T-helper 1 cell (primary cell): ENCODE measurements at places on chromosomes 1 and 21.

- no peak for DNase-seq
These were observed 485.3 kb upstream of the PTBP2 start for GRCh38 chr1:96236156-96236739.

- no peak for DNase-seq
These were observed 60.4 kb downstream of the UBE2U start for GRCh38 chr1:64263856-64264255.

DNA sequence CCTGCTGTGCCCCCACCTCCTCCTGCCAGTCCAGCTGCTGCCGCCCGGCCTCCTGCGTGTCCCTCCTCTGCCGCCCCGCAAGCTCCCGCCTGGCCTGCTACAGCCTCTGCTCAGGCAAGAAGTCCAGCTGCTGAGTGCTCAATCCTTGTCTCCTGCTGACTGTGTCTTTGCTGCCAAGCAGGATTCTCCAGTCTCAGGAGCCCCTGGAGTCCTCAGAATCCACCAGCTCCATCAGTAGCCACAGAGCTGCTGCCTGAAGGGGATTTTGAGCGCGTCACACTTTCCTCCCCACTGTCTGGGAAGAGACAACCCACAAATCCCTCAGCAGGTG lies 973 bp downstream of the KRTAP10-11 start:
- no peak for DNase-seq

GRCh38 chr1:212401042-212401441 lies 13.6 kb downstream of the PACC1 start:
- DNase-seq: no peak

GRCh38 chr1:113949007-113949406 lies 19.9 kb downstream of the HIPK1 start:
- no peak for DNase-seq

DNA sequence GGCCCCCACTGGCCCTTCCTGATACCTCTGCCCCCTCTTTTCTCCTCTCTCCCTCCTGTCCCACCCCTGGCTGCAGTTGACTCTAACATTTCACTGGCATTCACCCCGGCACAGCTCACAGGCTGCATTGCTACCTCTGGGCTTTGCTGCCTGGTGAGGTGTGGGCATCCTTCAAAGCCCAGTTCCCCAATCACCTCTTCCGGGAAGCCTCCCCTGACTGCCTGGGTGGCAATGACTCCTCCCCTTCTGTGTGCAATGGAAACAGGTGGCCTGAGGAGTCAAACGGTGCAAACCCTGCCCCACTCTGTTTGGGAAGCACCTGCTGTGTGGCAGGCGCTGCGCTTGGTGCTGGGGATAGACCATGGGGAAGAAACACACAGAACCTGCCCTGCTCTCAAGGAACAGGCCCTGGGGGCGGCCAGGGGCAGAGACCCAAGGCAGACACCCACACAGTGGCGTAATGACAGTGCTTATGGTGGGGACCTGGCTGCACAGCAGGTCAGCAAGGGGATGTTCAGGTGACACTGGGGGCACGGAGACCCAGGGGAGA lies 39.3 kb upstream of the POFUT2 start:
- DNase-seq: no peak

GRCh38 chr21:44709426-44710293 lies 1.7 kb downstream of the TSPEAR start:
- DNase-seq: no peak

DNA sequence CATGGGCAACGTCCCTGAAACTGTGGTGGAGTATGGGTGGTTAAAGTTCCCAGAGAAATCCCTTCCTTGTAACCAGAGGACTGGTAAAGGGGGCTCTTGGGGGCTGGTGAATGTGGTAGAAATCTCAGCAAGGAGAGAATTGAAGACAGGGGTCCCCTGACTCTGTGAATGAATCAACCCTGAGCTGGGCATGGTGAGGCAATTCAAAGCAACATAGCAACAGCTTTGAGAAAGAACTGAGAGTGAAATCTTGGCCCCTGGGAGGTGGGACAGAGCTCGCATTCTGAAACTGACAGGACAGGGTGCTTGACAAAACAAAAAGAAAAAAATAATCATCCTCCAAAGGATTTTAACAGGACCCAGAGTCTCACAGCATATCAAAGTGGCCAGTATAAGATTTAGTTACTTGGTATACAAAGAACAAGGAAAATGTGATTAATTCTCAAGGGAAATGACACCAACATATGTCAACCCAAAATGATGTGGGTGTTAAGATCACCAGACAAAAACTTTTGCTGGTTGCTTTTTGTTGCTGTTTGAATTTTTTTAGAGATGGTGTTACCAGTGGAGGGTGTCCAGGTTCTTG lies 11.7 kb upstream of the SUMO3 start:
- DNase-seq: no peak

DNA sequence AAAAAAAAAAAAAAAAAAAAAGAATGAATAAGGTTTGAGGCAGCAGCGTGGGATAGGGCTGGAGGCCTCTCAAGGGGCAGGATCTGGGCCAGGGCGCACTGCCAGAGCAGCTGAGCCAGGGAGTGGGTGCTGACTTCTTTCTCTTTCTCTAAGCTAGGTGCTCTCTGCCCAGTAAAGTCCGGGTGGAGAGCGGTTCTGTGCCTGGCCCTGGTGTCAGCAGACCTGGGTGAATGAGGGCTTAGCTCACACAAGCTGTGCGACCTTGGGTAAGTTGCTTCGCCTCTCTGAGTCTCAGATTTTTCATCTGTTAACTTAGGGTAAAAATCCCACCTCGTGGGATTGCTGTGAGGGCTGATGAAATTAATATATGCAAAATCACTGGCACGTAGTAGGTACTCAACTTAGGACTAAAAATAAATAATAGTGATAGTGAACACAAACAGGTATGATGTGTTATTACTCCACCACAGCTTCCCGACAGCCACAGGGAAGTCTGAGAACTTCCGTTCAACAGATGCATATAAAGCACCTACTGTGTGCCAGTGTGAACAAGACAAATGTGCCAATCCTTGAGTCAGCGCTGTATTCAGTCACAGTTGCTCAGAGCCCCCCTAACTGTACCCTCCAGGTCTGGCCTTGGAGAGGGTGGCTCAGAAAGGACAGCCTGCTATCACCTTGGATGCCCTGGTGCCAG lies 2.0 kb upstream of the FAM131C start:
- no peak for DNase-seq

- DNase-seq: no peak
These were observed 77.0 kb upstream of the MACF1 start for GRCh38 chr1:39127513-39127912.

DNA sequence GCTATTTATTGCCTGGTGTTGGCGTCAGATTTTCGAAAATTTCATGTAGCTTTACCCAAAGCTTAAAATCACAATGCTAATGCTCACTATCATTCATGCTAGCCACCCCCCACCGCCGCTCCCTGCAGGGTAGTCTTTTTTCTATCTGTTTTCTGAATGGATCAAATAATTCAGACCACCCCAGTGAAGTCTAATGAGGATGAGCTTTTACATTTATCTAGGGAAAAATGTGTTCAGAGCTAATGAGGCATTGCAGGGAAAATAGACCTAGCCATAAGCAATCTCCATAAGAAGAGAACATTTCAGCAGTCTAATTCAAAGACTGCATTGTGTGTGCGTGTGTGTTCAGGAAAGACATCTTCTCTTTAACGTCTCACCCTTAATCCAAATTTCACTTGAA lies 533.0 kb upstream of the PRMT6 start:
- no peak for DNase-seq

- DNase-seq: no peak
These were observed 6.5 kb downstream of the RIMS3 start for GRCh38 chr1:40658751-40659648.

DNA sequence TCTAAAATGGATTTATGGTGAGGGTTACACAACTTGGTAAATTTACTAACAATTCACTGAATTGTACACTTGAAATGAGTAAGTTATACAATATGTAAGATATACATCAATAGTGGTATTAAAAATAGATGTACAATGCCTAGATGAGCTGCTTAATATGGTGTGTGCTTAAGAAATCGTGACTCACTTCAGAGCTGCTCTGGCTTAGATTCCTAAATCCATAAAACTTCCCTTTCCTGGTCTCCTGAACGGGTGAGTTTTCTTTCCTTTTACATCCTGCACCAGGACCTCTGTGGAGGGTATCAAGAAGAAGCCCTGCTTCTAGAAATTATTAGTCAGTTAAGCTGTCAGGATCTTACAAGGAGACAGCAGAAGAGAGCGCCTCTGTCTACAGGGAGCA lies 30.4 kb downstream of the H3-3A start:
- no peak for DNase-seq

DNA sequence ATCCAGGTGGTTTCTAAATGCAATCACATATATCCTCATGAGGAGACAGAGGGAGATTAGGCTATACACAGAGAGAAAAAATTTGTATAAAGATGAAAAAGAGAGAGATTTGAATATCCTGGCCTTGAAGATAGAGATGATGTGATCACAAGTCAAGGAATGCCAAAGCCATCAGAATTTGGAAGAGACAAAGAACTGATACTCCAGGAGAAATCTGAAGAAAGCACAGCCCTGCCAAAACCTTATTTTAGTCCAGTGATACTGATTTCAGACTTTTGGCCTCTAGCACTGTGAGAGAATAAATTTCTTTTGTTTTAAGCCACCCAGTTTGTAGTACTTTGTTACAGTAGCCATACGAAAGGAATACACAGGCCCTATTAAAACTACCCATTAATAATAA lies 33.4 kb downstream of the DOCK7 start:
- no peak for DNase-seq

DNA sequence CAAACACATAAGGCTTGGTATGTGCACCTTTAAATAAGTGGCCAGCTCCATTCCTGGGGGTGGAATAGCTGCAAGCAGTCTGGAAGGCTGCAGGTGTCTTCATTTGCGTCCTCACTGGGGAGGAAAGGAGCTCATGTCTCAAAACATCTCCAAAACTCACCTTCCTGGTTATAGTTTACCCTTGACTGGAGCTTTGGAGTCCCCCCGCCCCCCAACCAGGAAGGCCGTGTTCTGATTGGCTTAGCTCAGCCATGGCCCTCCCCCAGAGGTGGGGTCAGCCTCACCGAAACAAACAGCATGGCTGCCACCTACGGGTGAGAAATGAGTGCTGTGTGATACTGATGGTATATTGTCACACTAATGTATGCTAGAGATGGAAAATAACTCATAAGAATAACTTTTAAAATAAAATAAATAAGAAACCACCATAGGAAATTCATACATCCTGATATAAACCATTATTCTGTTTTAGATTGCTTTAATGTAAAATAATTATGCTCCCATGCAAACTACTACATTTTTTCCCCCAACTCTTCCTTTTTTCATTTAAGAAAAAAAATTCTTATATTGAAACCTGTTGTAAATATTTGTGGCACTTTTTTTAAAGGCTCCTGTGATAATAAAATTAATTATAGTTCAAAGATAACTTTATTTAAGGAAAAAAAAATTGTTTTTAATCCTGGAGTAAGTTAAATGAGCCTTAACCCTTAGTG lies 90.8 kb downstream of the ZP4 start:
- DNase-seq: no peak

GRCh38 chr1:149844101-149844500 lies 55.3 kb upstream of the BOLA1 start:
- DNase-seq: no peak

DNA sequence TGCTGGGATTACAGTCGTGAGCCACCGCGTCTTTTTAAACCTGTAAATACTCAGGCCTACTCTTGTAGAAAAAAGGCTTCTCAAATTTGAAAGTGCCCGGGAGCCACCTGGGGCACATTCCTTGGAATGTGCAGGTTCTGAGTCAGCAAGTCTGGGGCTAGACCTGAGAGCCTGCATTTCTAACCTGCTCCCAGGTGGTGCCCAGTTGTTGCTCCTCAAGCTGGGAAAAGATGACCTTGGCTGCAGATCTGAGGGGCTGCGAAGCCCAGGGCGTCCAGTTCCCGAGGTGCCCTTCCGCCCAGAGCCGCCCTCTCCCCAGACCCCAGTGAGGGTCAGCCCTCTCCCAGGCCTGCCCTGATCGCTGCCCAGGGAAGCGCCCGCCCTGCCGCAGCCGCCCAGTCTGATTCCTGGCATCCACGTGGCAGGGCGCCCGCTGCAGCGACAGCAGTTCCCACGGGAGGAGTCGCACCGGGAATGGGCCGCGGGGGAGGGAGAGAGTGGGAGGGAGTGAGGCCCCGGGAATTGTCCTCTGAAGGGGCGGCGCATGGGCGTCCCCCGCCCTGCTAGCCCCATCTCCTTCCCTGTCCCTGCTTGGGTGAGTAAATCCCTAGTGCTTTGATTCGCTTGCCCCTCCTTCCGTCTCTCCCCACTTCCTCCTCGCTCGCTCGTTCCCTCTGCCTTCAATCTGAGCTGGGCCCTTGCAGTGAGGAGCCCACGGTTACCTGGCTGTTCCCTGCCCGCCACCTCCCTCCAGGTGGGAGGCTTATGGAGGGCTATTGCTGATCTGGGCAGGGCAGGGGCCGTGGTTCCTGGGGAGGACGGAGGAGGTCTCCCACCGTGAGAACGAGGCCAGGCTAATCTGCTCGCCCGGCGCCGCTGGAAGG lies 18.8 kb upstream of the TENT5B start:
- no peak for DNase-seq

DNA sequence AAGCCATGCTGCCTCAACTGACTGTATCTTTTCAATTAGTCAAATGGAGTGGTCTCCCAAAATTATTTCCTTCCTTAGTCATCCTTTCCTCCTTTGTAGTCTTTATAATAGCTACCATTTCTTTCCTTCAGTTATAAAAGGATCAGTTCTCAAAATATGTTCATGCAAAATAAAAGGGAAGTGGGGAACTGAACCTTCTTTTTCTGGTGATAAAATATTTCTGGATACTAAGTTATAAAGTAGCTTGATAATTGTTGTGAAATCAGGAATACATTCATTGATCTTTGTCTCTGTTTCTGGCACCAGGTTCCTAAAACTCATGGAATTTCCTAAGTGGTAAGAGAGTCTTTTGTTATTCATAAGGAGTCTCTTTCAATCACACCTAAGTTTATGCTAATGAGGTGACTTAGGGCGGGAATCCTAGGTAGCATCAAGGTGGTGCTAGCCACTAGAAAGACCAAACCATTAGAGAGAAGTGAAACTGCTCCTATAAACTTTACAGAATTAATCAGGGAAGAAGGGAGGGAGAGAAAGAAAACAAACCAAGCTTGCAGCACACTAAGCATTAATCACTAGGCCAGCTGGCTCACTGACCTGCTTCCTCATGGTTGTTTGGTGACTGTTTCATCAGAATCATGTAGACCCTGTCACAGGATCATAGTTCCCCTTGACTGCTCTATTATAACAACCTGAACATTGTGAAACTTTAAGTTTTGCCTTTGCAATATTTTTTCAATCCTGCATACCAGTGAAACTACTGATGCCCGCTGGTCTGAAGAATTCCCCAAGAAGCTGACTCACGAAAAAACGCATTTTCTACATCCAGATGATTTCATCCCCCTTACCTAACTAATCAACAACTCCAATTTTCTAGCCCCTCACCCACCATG lies 161.6 kb upstream of the PTBP2 start:
- no peak for DNase-seq
